Suppressor macrophage treated with lipopolysaccharide for 1 hour (primary cell): ENCODE measurements at places on chromosomes 11 and 22.

DNA sequence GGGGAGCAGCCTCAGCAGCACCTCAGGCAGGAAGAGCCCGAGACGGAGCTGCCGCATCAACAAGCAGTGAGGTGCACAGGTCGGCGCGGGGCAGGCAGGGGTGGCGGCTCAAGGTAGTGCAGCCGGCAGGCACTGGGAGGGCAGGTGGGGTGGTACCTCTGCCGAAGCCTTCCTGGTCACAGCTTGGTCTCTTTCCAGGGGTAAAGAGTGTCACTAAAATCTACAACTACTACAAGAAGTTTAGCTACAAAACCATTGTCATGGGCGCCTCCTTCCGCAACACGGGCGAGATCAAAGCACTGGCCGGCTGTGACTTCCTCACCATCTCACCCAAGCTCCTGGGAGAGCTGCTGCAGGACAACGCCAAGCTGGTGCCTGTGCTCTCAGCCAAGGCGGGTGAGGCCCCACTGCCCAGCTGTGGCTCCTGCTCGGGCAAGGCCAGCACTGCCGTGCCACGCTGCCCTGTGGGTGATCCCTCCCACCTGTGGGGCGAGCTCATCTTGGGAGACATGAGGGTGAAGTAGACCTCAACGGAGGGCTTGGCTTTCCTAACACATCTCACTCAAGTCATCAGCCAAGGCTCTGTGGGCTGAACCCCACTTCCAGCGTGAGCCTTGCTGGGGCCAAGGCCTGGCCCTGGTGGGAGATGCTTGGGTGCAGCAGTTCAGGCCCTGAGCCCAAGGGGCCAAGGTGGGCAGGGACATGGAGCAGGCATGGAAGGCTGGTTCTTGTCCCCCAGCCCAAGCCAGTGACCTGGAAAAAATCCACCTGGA is 13.6 kb downstream of the GATD1 start:
- no peak for DNase-seq

- no peak for DNase-seq
Measured at GRCh38 chr11:4118107-4118506, 23.5 kb downstream of the RRM1 start.

GRCh38 chr11:10658621-10659338 is 34.8 kb downstream of the IRAG1 start:
- no peak for DNase-seq

- DNase-seq, result no peak
Measured at GRCh38 chr11:2210366-2211112, 38.9 kb upstream of the TH start.

DNA sequence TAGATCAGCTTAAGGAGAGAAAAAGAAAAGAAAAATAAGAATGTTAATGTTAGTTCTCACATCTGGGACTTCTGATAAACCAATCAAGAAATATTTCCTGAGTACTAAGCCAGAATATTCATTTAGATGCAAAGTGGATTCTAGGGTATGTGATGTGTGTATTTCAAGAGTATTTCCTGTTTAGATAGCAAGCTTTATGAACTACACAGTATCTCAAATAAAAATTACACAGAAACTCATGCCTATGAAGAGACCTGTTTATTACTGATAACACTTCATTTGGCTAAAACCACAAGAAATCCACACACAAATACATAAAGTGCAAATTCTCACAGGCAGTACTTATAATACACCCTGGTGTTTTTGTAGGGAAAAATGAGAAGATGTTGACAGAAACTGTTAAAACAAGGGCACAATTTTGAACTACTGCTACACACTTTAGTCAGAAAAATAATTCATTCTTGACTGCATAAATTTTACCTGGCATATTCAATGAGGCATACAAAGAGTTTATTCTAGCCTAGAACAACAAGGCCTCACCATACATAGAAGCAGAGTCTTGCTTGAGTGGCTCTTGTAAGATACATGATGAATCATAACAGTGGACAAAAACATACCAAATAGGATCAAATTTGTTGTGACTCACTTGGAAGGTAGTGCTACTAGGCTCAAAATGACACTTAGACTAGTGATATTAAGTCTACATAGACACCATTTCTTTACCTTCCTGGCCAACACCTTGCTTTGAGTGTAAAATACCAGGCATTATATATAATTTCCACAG is 18.8 kb upstream of the P4HA3 start:
- DNase-seq, result no peak

GRCh38 chr11:64799623-64800302 is 3.3 kb downstream of the MAP4K2 start:
- DNase-seq, result no peak

GRCh38 chr11:88357323-88358039 is 19.9 kb upstream of the CTSC start:
- DNase-seq, result peak; percentile 22

DNA sequence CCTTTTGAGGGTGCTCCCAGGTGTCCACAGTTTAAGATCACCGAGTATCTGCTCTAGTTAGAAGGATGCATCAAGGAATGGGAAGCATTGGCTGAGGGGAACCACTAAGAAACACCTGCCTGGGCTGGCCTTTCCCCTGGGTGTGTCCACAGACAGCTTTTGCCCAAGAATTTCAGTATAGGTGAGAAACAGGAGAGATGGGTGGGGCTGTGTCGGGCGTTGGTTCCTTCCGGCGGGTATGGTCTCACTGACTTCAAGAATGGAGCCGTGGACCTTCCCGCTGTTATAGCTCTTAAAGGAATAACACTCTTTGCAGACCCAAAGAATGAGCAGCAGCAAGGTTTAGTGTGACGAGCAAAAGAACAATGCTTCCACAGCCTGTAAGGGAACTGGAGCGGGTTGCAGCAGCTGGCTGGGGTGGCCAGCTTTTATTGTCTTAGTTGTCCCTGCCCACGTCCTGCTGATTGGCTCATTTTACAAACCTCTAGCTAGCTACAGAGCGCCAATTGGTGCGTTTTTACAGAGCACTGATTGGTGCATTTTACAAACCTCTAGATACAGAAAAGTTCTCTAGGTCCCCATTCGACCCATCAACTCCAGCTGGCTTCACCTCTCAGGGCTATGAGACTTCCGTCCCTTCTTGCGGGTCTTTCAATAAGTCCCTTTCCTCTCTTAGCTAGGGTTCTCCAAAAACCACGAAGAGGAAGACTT is 2.4 kb downstream of the FADS1 start:
- DNase-seq, result peak; percentile 64

DNA sequence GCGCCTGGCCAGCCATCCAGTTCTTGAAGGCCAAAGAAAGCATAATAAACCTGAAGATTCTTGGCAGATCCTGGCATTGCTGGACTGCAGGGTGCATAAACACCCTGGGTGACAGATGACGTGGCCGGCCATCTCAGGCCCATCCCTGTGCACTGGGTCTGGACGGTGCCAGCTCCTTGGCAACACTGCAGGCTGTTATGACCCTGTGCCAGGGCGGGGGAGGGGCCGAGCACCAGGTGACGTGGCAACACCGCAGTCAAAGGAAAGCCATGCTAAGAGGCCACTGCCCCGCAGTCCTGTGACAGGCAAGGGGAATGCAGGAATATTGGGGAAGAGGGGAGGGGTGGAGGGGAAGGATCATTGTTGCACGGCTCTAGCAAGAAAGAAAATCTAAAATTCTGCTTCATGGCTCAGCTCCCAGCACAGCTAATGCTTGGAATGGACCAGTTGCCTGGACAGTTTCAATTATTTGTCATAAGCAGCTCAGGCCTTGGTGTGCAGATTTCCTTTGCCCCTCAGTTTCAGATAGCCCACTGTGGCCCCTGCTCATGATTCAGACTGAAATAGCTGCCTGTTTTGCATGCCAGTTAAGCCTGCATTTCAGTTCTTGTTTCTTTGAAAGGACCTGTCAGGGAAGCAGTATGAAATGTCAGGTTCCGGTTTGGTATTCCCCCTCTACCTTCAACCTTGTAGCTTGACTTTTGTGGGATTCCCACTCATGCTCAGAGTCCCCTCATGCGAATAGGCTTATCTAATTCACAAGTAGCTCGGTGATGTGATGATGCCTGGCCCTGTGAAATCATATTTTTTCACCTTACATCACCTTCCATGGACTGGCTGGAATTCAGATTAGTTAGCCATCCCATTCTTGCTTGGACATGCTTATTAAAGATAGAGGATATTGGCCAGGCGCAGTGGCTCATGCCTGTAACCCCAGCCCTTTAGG is 29.7 kb upstream of the DDX6 start:
- peak; percentile 48 for DNase-seq

DNA sequence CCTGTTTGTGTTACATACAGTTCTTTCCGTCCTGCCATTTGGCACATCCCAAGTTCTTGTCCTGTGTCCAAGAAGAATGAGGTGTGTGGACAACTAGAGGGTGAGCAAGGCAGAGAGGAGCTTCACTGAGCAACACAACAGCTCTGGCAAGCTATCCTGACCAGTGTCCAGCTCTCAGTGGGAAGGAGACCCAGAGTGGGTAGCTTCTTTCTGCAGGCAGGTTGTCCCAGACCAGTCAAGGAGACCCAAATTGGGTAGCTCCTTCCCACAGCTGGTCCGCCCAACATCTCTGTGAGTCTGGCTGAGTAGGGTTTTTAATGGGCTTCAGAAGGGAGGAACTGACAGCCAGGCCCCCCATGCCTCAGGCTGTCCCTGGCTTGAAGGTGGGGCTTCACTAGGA is 35.2 kb upstream of the EXPH5 start:
- DNase-seq, result no peak

GRCh38 chr11:70159627-70160570 is 43.2 kb upstream of the FADD start:
- DNase-seq, result no peak

DNA sequence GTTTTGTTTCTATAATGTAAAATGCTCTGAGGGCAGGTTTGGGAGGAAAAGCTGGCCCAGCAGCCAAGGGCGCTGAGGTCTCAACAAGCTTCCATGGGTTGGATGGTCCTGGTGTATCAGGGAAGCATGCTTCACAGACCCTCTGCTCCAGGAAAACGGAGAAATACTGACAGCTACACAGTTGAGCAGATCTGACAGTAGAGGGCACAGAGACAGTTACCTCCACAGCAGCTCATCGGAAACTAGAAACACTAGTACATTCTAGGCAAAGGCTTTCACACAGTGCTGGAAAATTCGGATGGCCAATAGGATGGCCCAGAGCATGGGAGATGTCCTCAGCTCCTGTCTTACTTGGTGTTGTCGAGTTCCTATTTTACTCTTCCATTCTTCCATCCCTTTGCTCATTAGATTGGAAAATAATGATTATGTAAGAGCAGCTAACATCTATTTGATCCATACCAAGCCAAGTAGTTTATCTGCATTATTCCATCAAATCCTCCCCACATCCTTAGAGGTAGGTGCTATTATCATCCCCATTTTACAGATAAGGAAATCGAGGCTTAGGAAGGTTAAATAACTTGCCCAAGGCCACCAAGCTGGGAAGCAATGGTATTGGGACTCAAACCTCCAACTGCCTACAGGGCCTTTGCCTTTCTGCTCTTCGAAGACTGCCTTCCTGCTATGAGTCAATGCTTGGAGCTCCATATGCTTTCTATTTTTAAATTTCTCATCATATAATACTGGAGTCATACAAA is 28.3 kb downstream of the LMO2 start:
- no peak for DNase-seq

DNA sequence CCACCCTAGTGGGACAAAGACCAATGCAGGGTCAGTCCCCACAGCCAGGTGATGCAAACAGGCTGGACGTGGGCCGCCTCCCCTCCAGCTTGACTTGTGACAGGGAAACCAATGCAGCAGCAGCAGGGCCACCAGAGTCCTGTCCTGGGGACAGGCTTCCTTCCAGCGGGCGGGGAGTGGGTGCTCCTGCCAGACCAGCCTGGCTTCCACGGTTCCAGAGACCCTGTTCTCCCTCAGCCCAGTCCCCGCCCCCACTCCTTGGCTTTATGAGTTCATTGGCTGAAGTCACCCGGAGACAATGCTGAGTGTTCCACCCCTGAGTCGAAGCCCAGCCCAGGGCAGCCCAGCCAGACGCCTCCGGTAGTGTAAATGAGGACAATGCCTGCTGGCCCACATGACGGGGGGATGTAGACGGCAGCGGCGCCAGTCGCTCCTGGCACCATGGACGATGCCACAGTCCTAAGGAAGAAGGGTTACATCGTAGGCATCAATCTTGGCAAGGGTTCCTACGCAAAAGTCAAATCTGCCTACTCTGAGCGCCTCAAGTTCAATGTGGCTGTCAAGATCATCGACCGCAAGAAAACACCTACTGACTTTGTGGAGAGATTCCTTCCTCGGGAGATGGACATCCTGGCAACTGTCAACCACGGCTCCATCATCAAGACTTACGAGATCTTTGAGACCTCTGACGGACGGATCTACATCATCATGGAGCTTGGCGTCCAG is at the start of gene TSSK2:
Gene TSSK2, plus strand, starts transcription at position 350 of the 726 bp plus-strand sequence. Its CDS starts 92 bp downstream, at position 442.
- no peak for DNase-seq

DNA sequence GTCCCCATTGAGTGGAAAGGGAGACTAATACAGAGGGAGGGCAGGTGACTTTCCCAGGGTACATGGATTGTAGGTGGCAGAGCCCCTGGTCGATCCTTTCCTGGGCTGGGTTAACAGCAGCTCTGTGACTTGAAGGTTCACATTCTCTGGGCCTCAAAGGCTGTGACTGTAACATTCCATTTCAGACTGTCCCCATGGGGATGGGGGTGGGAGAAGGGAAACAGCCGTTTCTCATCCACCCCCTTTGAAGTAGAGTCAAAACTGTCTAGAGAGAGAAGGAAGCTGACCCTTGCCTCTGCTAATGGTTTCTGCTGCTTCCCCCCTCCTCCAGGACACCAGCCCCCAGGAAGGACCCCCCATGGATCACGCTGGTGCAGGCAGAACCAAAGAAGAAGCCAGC is 19.2 kb downstream of the MICALL1 start:
- DNase-seq, result no peak

- DNase-seq, result no peak
Measured at GRCh38 chr11:101453682-101454081, 130.1 kb downstream of the TRPC6 start.

DNA sequence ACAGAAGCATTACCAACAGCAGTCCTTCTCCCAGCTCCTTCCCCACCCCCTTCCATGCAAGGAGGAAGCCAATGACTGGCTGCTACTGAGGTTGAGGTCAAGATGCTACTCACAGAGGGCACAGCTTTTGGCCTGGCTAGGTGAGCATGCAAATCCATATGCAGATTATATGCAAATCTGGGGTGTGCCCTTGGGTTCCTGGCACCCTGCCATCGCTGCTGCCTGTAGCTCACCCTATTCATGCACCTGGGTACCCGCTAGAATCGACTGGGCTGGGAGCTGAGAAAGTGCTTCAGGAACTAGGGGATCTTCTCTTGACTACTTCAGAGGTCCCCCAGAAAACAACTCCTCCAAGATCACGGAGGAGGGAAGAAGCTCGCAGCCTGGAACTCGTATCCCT is 4.0 kb downstream of the DSCAML1 start:
- no peak for DNase-seq

- no peak for DNase-seq
Measured at GRCh38 chr22:31881865-31882264, 62.5 kb upstream of the YWHAH start.

GRCh38 chr11:1810761-1811160 is 24.0 kb upstream of the SYT8 start:
- peak; percentile 89 for DNase-seq

- no peak for DNase-seq
Measured at GRCh38 chr11:76322942-76323341, 58.0 kb downstream of the THAP12 start.
